ENCODE measurements at places on chromosomes 16 and 17. TPM values are rescaled to one million over a fixed set of nuclear protein-coding genes. Genes with fewer than 3 reads are reported as not detected.

The TNK1 gene
- total RNA-seq = 4.7 TPM

The RNF135 gene
- total RNA-seq = 37.7 TPM

The FA2H gene
- 0.49 TPM for total RNA-seq

The WFIKKN2 gene
- not detected for total RNA-seq

The KRT39 gene
- total RNA-seq = not detected
